ENCODE measurements at places on chromosomes 2 and 18.

DNA sequence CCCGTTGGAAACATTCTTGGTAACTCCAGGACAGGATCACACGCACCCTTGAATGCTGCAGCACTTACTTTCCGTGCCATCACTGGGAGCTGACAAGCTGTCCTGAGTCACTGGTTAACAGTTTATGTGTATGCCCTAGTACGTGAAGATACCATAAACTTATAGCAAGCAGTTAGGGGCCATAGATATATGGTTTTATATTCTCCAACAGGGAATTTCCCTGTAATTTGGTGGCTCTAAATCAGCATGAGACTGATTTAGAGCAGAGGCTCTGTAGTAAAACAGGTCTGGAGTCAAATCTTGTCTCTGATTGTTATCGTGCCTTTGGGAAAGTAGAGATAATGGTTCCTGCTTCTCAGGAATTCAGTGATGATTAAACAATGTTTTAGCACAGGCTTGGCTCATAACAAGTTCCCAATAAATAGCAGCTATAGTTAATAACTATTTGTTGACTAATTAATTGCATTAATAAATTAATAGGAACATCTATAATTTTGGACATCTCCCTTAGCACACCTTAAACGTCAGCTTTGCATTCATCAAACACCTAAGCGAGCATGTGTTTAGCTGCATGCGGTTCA lies 215.2 kb downstream of the VAPA start:
- no peak for DNase-seq

DNA sequence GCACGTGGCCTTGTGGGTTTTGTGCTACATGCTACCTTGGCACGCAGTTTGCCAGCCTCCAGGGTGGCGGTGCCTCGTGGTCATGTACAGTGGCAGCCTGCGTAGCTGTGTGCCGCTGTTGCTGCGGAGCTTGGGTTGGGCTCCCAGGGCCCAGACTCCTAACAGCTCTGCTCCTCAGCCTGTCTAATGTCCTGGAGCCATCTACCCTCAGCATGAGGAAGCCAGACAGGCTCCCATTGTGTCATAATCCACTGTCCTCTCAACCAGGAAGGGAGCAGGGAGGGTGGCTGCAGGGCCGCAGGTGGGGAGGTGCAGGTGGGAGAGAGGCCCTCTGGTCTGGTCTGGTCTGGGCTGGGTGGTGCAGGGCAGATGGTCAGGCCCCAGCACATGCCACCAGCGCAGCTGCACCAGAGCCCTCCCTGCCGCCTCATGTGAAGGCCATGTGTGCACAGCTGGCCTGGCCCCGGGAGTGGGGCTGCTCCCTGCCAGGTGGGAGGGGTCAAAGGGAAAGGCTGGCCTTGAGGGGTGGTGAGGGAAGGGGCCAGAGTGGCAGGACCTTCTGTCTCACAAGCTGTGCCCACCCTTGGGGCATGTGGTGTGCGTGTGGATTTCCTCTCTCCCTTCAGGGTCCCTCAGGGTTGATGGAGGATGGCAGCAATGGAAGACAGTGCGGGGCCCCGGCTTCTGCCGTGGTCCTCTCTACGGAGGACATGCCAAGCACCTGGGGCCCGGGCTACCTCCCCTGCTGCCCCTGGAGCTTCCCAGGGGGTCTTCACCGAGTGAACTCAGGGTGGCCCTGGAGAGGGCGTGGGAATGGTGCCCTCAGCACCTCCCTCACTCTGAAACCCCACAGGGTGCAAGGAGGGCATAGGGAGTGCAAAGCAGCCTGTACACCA lies 4.8 kb downstream of the ATOH8 start:
- DNase-seq, result no peak

DNA sequence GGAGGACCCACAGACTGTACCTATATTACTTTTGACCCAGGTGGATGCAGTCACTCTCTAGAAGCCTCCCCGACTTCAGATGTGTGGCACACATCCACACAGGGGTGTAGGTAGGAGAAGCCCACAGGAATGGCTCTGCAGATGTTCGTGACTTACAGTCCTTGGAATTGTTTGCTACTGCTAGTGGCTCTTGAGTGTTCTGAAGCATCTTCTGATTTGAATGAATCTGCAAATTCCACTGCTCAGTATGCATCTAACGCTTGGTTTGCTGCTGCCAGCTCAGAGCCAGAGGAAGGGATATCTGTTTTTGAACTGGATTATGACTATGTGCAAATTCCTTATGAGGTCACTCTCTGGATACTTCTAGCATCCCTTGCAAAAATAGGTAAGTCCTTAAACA lies 605 bp downstream of the SLC9A4 start:
- no peak for DNase-seq

DNA sequence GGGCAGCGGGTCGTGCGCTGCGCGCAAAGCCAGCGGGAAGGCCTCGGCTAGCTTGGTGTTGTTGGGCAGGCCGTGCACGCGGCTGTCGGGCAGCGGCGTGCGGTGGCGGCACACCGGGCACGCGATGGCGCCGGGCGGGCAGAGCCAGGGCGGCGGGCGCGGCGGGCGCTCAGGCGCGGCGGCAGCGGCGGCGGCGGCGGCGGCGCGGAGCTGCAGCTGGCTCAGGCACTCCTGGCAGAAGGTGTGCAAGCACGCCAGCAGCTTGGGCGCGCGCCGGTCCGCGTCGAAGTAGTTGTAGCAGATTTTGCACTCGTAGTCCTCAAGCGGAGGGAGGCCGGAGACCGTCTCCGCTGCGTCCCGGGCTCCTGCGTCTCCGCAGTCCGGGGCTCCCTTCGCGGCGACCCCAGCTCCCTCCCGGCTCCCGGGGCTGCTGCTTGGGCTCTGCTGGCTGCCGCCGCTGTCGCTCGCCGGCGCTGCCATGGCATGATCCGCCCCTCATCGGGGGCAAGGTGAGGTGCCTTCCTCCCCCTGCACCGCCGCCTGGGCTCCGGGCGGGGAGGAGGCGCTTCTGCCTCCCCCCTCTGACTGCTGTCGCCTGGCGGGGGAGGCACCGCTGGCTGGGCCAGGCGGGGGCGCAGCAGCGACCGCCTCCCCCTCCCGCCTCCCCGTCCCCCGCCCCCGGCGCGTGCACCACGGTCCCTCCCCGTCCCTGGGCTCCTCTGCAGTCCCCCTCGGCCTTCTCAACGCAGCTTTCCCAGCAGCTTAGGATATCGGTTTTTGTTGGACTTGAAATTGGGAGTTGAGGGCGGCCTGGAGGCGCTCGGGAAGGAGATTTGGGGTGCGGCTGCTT lies 21.0 kb upstream of the PAX3 start:
- peak; percentile 61 for DNase-seq

DNA sequence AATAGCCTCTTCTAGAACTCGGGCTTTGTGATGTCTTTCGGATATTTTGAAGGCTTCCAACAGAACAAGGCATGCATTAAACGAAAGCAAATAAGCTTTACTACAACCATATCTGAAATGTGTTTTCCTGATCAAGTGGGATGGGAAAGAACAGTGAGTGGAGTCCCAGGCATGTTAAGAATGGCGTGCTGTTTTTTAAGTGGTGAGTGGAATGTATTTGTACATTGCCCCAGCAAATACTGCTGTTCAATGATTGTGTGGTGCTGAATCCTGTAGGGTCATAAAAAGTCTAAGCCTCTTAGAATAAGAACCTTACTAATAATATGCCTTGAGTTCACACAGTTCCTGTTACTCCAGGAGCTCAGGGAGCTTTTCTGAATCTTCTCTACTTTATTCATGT lies 52.5 kb downstream of the POMC start:
- no peak for DNase-seq

GRCh38 chr2:110741491-110741980 lies 9.2 kb downstream of the ACOXL start:
- no peak for DNase-seq

DNA sequence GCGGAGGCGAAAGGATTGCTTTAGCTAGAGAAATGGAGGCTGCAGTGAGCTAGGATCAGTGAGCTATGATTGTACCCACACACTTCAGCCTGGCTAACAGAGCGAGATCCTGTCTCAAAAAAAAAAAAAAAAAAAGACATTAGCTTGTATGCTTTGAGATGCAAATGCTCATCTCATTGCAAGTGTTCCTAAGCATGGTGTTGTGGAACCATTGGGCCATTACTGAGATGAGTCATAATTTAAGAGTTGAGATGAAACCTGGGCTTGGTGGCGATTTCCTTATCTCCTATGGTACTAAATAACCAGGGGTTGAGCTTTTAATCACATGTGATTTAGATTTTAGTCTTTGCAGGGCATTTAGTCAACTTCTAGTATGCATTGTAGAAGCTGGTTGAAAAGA lies 2.2 kb downstream of the PLEKHA3 start:
- DNase-seq, result peak; percentile 48

DNA sequence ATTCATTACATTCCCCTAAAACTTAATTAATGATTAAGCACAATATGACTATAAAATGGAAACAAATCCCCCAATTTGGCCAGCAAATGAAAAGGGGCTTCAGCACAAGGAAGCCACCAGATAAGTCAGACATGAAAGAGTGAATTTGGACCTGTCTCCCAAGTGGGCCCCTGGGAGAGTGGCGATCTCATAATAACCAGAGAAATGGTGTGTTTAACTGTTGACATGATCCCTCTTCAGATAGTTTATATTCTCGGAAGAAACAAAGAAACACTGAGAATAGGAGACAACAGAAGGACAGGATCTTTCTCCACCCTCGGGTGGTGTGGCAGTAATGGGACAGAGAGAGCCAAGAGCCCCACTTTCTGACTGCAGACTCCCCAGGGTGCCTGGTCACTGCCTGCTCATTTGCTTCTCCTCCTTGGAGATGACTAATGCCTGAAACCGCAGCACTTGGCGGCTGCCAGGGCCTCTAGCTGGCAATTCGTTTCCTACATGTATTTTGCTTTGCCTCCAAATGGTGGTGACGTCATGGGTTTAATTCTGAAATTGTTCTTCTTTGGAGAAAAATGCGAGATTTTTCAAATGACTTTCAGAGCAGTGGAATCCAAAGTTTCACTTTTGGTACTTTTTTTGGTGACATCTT lies 46.4 kb upstream of the SPP2 start:
- DNase-seq, result no peak

- no peak for DNase-seq
Observed at GRCh38 chr18:55001394-55002024, 42.2 kb upstream of the CCDC68 start.

DNA sequence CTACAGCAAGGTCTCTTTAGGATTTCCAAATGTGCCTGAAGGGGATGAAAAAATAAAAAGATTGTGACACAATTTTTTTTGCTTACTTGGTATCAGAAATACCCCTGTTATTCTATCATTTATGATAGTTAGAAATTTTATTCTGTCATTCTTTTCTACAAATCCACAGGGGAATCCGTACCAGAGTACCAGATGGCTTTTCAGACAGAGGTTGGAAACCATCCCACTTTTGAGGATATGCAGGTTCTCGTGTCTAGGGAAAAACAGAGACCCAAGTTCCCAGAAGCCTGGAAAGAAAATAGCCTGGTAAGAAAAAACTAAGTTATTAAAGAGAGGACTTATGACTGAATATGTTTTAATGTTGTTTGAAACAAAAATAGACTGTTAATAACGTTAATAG lies 92.6 kb upstream of the FAM117B start:
- DNase-seq, result no peak

DNA sequence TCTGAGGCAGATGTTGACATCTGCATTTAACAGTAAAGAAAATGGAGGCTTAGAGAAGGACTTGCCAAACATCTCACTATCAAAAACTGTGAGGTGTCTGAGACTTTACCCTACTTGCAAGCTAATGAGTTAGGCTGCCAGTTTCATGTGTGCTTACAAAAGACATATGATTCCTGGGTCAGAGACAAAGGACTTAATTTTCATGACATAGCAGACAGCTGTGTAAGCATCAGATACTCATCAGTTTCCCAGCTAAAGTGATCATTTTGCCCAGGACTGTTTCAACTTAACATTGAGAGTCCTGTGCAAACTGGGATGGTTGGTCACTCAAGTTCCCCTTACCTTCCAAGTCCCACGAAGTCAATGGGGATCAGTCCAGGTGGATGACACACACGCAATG lies 18.9 kb upstream of the DAPL1 start:
- DNase-seq, result no peak

- DNase-seq, result peak; percentile 30
Observed at GRCh38 chr2:25700221-25700660, 26.9 kb upstream of the DTNB start.

- no peak for DNase-seq
Observed at GRCh38 chr18:70337139-70337972, 48.5 kb downstream of the SOCS6 start.

- no peak for DNase-seq
Observed at GRCh38 chr2:37552339-37552738, 119.1 kb downstream of the CDC42EP3 start.

DNA sequence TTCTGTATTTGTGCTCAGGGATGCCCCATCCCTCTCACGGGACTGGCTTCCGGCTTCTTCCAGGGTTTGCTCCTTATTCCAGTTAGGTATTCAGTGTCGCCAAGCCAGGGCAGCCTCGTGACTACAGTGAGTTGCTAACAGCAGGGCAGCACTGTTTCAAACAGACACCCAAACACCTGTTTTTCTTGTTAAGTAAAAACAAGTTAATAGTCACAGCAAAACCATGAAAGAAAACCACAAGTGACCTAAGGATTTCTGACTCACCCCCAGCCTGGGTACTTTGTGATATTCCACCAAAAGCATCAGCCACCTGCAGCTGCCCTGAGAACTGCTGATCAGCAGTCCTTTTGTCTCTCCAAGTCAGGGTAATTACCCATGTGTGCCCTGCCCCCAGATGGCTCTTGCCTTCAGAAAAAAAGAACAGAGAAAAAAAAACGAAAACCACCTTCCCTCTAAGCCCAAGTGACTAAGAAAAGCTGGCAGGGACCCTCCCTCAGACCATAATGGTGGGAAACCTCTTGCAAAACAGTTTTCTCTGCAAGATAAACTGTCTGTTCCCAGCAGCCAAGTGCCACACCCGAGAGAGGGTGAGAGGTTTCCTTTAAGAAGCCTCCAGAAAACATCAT lies 178.2 kb downstream of the ANAPC1 start:
- DNase-seq, result peak; percentile 49

DNA sequence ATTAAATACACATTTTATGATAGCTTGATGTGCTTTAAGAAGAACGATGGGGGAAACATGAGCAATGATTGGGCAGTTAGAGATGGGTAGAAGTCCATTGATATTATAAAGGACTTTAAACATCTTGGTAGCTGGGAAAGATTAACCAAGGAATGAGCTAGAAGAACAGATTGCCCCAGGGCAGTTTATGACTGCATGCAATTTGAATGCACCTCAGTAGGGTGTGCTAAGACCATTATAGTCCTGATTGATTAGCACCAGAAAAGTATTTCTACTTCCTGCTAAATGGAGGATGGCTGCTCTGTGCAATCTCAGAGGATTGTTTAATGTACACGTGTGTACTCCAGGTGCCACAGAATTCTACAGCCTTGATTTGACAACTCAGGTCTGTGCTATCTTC lies 641.9 kb downstream of the CNTNAP5 start:
- DNase-seq, result no peak

- no peak for DNase-seq
Observed at GRCh38 chr18:36903215-36903928, 74.4 kb downstream of the KIAA1328 start.

Measured in germinal center (tissue), 1 donor.